ENCODE measurements at places on chromosomes 6 and 20. TPM values are rescaled to one million over a fixed set of nuclear protein-coding genes. Genes with fewer than 3 reads are reported as not detected.

GRCh38 chr20:19835533-19836222 is 77.6 kb downstream of the RIN2 start:
- DNase-seq, result no peak

ELMO2 gene
- 59.4 TPM for polyA plus RNA-seq

LPIN3 gene
- 9.5 TPM for polyA plus RNA-seq

DNA sequence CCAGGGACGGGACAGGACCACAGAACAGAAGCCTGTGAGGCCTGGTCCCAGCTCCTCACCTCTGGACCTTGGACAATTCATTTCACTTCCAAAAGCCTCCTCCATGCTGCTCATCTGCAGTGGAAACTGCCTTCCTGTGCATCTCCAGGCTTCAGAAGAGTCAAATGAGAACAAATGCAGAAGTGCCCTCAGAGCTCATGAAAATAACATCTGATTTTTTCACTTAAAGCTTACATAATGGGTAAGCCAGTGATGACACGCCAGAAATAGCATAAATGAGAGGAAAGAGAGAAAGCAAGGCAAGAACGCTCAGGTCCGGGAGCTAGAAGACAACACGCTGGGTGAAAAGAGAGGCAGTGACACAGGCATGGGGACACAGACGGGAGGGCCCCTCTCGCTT is 7.9 kb downstream of the CNKSR3 start:
- DNase-seq, result no peak

TBC1D20 gene
- 33.5 TPM for polyA plus RNA-seq

DNA sequence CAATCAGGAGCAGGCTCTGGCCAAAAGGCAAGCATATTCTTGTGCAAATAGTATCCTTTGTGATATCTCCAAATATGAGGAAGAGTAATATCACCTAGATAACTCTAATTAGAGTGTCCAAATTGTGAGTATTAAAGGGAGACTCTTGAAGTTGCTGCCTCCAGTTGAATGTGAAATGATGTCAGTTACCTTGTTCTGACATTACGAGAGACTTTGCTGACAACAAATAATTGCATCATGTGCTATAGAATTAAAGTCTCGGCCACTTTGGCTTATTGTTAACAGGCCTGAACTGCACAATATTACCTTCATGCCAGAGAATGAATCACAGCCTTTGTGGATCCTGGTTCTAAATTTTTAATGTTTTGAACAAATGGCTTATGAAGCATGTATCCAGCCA is 106.5 kb downstream of the AIG1 start:
- no peak for DNase-seq

Measured in right renal pelvis (tissue), 4 donors.